Motor neuron (in vitro differentiated cells): ENCODE measurements at places on chromosomes 7 and 10. TPM values are rescaled to one million over a fixed set of nuclear protein-coding genes. Genes with fewer than 3 reads are reported as not detected.

DNA sequence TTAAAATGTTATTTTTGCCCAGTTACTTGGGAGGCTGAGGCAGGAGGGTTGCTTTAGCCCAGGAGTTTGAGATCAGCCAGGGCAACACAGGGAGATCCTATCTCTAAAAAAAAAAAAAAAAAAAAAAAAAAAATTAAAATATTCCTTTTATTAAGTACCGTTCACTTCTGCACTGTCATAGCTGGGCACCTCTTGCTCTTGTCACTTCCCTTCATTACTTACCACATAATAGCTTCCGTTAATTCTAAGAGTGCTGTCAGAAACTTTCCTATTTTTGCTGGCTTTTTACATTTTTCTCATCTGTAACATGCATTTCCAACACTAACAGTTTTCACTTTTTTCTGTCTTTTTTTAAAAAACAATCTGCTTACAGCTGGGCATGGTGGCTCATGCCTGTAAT lies 132.9 kb downstream of the PIP4K2A start:
- ATAC-seq, result no peak

- ATAC-seq, result no peak
Observed at GRCh38 chr7:127040042-127040441, 212.7 kb downstream of the GRM8 start.

DNA sequence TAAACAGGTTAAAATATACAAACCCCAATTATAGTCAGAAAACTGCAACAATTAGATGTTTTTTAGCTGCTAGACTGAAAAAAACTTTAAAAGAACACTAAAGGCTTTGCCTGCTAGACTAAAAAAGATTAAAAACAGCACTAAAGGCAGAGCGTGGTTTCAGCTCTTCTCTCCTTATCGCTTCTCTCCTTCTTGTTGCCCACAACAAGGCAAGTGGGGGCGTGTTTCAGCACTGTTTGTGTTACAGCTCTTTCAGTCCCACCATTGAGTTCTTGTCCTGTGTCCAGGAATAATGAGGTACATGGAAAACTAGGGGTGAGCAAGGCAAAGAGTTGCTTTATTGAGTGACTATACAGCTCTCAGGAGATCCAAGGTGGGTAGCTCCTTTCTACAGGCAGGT lies 112.3 kb downstream of the HPSE2 start:
- ATAC-seq, result no peak

TMEM273 gene
- 0.69 TPM in 1 of 2 replicates, not detected in the other for total RNA-seq

CPXM2 gene
- 0.24 and 0.29 TPM in 2 replicates for total RNA-seq

DNA sequence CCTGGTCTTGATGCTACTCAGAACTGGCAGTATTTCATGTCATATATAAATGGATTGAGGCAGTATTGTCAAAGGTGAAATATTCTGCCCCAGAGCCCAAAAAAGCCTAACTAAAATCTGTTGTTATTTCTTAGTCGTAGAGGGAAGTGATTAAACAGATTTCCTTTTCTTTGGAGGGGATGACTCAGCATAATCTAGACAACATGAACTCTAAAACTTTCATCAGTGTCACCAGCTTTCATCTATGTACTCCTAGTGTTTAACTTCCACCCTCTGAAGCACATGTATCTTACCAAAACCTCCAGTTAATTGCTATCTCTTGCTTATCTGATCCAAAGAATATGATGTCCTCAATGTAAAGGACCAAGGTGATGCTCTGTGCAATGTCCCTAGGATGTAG lies 97.1 kb upstream of the ARID5B start:
- no peak for ATAC-seq

ABCB4 gene
- 2.1 and 2.7 TPM in 2 replicates for total RNA-seq

PGAM2 gene
- total RNA-seq, result 1.8 and 2.0 TPM in 2 replicates

GRCh38 chr10:123462246-123462645 lies 203.9 kb upstream of the GPR26 start:
- no peak for ATAC-seq
